PC-3 (cell line): ENCODE measurements at places on chromosomes 11 and 22. TPM values are rescaled to one million over a fixed set of nuclear protein-coding genes. Genes with fewer than 3 reads are reported as not detected.

DNA sequence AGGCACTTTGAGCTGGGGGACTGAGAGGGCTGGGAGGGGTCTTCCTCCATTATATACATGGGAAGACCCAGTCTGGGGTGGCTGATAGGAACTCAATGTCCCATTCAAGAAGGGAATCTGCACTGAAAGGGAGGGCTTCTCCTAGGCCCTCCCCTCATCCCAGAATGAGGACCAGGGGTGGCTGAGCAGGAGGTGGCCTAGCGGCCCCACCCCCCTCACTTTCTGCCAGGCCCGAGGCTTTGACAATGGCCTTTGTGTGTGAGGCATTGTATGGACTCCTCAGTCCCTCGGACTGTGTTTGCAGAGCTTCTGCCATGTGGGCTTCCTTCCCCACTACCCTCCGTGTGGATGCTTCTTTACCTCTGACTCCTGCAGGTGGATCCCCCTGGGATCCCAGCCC, 65.7 kb downstream of the NECTIN1 start:
- no peak for DNase-seq
- H3K36me3 ChIP-seq, result no peaks in the 10 kb centered on the region
- H3K4me1 ChIP-seq, result peaks cover 7% of the 10 kb centered on the region; the same call in 1 of the 2 replicates

- H3K36me3 ChIP-seq, result no peaks in the 10 kb centered on the region
- H3K27ac ChIP-seq, result no peak overlapping the region
- no peaks in the 10 kb centered on the region for H3K27me3 ChIP-seq
Observed at GRCh38 chr11:44267750-44268613, 42.0 kb downstream of the ALX4 start.

TRPM5 gene
- 0.06 TPM in 1 of 2 replicates, not detected in the other for total RNA-seq

GRCh38 chr11:86938900-86939880, 16.0 kb downstream of the FZD4 start:
- H3K4me3 ChIP-seq, result peak overlapping the region; percentile 23; the same call in 1 of the 2 replicates
- peak; percentile 83 for DNase-seq
- peaks cover 60% of the 10 kb centered on the region for H3K4me1 ChIP-seq
- H3K36me3 ChIP-seq, result no peaks in the 10 kb centered on the region
- no peaks in the 10 kb centered on the region for H3K27me3 ChIP-seq
- peak overlapping the region; percentile 88 for H3K27ac ChIP-seq

GRCh38 chr11:134229126-134229790, 4.8 kb downstream of the VPS26B start:
- H3K36me3 ChIP-seq, result no peaks in the 10 kb centered on the region
- H3K4me1 ChIP-seq, result peaks cover 16% of the 10 kb centered on the region
- H3K27ac ChIP-seq, result no peak overlapping the region
- no peak for DNase-seq
- H3K4me3 ChIP-seq, result no peak overlapping the region

DNA sequence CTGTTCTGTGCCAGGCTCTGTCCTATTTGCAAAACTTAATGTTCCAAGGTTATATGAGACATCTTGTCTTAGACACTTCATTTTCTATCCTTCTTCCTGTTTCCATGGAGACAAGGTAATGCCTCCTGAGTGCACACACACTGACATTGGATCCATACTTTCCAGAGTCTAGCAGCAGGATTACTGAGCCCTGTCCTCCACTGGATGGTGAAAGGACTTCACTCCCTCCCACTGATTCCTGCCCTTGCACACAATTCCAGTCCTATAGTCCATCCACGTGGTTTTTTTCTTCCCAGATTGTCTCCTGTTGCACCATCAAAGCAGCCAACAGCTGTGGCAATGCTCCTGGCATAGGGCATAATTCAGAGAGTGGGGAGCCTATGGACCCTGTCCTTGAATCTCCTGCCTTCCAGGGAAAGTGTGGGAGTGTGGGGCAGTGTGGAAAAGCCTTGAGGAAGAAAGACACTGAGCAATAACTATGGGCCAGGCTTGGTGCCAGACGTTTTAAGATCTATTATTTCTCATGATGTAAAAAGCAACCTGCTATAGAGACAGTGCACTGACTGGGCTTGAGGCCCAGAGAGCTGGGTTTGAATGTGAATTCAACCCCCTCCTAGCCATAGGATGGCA, 31.3 kb downstream of the SERPINH1 start:
- peaks cover 5% of the 10 kb centered on the region; the same call in 1 of the 2 replicates for H3K4me1 ChIP-seq
- H3K27me3 ChIP-seq, result no peaks in the 10 kb centered on the region
- no peak overlapping the region for H3K4me3 ChIP-seq
- H3K36me3 ChIP-seq, result no peaks in the 10 kb centered on the region

DNA sequence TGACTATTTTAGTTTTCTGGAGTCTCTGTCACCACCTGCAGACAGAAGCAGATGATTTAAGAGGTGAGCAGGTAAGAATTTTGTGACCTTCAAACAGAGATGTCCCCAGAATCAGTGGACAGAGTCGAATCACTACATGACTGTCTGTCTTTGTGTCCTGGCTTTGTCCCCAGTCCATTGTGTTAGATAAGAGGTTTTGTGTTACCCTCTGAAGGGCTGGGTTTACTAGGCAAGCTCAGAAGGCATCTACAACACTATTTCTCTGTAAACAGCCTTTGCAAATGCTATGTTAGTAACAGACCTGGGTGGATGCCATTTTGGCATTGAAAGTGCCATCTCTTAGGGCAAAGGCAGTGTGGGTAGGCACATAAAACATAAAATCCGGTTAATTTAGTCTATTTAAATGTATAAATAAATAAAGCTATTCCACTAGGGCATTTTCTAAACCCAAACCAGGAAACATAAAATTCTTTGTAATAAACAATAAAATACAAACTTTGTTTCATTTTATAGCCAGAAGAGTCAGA, 40.3 kb upstream of the CADM1 start:
- H3K27me3 ChIP-seq, result no peaks in the 10 kb centered on the region
- H3K4me1 ChIP-seq, result no peaks in the 10 kb centered on the region
- no peak overlapping the region for H3K27ac ChIP-seq
- DNase-seq, result no peak
- H3K4me3 ChIP-seq, result no peak overlapping the region
- no peaks in the 10 kb centered on the region for H3K36me3 ChIP-seq
